ENCODE measurements at places on chromosomes 12 and 14. TPM values are rescaled to one million over a fixed set of nuclear protein-coding genes. Genes with fewer than 3 reads are reported as not detected.
A peak's percentile ranks its signal among the peaks of the same experiment; 100 is the strongest.

DNA sequence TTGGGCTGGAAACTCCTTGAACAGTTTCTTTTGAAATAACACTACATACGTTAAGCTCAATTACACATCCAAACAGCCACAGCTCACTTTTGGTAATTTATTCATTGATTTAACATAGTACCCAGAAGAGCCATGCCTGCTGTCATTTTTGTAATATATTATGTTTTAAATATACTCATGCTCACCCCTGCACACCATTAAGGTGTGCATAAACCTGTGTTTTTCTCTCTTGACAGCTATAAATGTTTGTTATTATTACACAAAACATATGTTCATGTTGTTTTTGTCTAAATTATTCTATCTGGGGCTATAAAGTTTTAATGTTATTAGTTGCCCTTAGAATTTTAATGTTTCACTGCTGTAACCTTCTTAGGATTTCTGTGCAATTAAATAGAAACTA is 296.1 kb downstream of the AKAP6 start:
- H3K4me1 ChIP-seq, result peaks cover 53% of the 10 kb centered on the region
- no peak for DNase-seq
- H3K27ac ChIP-seq, result no peak overlapping the region
- H3K36me3 ChIP-seq, result no peaks in the 10 kb centered on the region

The PPP1R1A gene
- 162 TPM for total RNA-seq

DNA sequence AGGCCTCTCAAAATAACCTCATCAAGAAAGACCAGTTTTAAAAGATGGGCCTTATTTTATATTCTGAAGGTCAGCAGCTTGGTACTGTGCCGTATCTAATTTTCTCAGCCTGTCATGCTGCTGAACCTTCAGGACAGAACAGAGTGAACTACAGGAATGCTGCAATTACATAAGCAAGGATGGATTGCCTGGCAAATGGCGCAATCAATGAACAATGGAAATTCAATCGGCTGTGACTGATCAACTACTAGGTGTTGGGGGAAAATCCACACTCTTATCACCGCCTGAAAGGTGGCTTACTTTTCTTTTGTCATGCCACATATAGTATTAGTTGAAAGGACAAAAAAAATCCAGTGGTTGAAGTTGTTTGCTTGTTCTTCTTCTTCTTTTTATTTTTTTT is 8.5 kb downstream of the ACSS3 start:
- H3K4me1 ChIP-seq, result peaks cover 18% of the 10 kb centered on the region
- H3K27ac ChIP-seq, result no peak overlapping the region
- no peak overlapping the region for H3K4me3 ChIP-seq
- no peaks in the 10 kb centered on the region for H3K27me3 ChIP-seq

DNA sequence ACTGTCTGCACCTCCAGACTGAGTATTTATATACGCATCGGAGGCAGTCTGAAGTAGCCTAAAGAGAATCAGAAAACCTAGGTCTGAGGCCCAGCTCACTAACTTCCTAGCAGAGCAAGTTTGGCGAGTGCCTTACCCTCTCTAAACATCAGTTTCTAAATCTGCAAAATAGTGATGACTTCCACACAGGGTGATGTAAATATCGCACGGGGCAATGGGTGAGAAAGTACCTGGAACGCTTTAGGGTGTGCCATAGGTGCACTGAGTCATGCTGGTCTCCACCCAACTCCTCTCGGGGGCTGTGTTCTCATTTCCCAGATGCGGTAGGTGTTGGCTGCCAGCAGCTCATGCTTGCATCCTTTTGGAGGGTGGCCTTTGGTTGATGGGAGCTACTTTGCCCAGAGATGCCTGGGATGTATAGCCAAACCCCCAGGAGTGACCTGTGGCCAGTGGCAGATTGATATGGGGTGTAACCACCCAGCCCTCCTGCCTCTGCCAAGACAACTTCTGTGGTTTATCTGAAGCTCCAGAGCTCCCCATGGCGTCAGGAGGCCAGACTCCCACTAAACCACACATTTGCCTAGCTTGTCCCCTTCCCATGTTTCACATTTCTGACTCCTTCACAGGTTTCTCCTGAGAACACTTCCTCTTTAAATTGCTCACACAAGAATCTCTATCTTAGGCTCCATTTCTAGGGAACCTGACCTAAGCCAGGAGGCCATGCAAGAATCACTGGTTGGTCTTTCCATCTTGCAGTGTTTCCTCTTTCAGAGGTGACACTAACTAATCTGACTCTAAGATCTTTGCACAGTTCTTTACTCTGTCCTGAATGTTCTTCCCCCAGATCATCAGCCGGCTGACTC is 62.0 kb upstream of the TUNAR start:
- H3K27me3 ChIP-seq, result peaks cover 49% of the 10 kb centered on the region
- no peak overlapping the region for H3K27ac ChIP-seq
- DNase-seq, result no peak

The EPYC gene
- not detected for total RNA-seq

The DERA gene
- total RNA-seq, result 22.4 TPM

DNA sequence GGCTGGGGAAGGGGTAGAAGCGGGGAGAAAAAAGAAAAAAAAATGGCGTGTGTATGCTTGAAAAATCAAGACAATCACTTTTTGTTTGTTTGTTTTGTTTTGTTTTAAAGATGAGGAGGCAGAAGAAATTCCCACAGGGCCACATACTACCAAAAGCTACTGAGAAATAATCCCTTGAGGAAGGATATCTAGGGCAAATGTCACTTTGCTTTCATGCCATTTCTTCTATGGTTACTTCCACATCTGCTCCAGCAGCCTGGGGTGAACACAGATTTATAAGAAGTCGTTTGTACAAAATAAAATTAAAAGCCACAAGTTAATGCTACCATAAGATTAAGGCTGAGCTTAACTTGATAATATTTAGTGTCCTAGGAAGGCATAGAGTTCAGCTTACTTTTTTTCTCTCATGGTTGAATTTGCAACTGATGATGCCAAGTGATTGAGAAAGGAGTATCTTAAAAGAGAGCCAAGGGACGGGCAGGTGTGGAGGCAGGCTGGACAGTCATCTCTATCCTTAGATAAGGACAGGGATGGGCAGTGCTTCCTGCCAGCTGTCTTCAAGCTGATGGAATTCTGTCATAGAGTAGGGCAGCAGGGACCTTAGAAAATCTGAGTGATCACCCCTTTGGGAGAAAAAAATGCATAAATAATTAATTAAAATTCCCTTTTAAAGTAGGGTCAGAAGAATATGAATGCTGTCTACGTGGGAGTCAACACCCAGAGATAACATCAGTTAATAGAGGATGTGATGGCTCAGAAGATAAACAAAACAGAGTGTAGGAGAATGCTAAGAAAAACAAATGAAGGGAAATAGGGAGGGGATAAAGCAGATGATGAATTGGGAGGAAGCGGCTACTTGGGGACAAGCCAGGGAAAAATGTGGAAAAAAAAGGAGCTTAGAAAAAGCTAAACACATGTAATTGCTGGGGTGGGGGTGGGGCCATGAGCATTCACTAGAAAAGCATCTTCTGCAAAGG is 57.1 kb downstream of the DYRK2 start:
- H3K4me3 ChIP-seq, result no peak overlapping the region
- H3K27me3 ChIP-seq, result no peaks in the 10 kb centered on the region
- peak; percentile 52 for DNase-seq
- peaks cover 3% of the 10 kb centered on the region for H3K4me1 ChIP-seq

DNA sequence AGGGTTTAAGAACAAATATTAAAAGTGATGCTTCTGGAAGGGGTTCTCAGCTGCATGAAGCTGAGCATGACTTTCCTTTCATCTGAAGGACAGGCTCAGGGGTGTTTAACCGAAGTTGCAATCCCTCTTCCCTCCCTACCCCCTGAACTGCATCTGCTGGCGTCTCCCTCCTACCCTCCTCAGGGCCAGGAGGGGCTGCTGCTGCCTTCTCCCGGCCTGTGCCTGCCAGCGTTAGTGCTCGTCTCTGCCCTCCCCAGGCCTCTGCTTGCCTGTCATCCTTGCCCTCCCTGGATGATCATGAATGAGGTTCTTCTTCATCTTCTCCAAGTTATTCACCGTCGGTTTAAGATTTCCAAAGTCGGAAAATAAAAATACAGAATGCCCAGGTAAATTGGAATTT is 12.2 kb downstream of the SMOC1 start:
- H3K4me1 ChIP-seq, result no peaks in the 10 kb centered on the region
- no peak for DNase-seq
- no peak overlapping the region for H3K27ac ChIP-seq

The KRT82 gene
- not detected for total RNA-seq
